Glutamatergic neuron (in vitro differentiated cells): ENCODE measurements at places on chromosomes 2 and 18.

DNA sequence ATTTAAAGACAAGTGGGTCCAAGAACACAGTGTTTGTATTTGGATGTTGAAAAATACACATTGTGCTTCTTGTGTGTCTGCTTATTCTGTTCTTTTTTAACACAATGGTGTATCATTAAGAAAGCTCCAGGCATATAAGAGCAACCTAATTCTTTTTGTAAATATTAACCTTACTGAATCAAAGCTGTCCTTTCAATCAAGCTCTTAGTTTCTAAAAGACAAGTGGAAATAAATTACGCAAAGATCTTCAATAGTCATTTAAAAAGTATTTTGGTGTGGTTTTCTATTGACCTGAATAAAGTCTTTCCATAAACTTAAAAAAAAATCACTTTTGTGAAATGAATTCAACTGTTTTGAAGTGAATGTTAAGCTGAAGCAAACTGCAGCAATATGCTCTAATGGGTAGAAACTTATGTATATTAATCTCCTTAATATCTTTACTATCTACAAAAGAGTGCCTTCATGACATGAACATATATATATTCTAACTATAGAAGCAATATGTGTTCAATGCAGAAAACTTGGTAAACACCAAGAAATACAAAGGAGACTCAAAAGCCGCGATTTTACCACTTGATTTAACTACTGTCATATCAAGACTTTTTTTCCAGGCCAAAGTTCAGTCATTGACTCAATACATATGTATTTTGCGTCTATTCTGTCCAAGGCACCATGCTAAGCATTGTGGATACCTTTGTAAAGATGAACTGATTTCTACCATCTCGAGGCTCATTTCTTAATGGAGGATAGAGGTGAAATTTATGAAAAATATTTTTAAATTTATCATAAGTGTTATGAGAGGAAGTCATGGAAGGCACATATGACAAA is 97.7 kb downstream of the ARHGAP15 start:
- DNase-seq: no peak

DNA sequence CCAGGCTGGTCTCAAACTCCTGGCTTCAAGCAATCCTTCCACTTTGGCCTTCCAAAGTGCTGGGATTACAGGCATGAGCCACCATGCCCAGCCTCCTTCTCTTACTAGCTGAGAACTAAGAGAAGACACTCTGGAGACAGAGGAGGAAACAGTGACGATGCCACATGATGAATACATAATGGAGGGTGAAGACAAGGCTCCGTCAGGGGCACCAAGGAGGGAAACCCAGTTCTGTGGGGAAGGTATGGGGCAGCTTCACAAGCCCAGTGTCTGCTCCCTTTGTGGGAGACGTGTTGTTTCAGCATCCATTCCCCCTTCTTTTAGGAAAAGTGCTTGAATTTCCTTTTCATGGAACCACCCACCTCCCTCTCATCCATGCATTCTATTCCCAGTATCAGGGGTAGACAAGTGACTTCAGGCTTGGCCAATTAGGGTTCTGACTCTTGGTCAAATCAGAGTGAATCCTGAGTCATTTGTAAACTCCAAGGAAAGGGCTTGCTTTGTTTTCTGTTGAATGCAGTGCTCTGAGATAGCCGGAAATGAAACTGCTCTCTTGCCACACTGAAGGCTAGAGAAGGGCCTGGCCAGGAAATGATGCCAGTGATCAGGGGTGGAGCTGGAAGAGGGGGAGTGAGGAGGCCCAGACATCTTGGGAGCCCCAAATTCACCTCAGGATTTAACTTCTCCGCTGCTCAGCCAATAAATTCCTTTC is 23.7 kb downstream of the TMEM127 start:
- DNase-seq: no peak

DNA sequence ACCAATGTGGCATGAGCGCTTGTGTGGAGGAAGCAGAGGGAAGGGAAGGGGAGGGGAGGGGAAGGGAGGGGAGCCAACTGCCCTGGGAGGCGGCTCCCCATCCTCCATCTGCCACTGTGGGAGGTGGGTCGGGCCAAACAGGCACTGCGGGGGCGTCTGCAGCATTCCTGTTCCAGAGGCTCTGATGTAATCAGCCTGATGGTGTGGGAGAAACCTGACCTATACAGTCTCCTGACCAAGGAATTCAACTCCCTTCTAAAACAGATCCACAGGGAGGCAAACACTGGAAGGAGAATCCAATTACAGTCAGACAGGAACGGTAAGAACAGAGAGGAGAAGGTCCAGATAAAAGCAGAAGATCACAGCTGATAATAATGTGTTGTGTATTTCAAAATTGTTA is 88.8 kb downstream of the CD8B2 start:
- peak; percentile 68 for DNase-seq

DNA sequence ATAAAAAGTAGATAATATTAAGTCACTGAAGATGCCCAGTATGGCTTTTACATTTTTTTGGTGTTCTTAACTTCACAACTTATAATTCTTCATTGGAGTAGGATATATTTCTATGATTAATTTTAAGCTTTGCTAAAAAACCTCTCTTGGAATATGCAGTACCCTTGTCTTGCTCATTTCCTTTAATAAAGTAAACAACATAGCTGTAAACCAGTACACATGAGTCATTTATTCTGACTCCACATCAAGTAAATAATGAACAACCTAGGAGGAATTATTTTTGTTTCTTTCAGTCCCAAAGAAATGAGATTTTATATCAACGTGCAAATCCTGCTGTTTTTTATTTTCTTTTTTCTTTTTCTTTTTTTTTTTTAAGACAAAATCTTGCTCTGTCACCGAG is 869.1 kb downstream of the CNTNAP5 start:
- DNase-seq: no peak

DNA sequence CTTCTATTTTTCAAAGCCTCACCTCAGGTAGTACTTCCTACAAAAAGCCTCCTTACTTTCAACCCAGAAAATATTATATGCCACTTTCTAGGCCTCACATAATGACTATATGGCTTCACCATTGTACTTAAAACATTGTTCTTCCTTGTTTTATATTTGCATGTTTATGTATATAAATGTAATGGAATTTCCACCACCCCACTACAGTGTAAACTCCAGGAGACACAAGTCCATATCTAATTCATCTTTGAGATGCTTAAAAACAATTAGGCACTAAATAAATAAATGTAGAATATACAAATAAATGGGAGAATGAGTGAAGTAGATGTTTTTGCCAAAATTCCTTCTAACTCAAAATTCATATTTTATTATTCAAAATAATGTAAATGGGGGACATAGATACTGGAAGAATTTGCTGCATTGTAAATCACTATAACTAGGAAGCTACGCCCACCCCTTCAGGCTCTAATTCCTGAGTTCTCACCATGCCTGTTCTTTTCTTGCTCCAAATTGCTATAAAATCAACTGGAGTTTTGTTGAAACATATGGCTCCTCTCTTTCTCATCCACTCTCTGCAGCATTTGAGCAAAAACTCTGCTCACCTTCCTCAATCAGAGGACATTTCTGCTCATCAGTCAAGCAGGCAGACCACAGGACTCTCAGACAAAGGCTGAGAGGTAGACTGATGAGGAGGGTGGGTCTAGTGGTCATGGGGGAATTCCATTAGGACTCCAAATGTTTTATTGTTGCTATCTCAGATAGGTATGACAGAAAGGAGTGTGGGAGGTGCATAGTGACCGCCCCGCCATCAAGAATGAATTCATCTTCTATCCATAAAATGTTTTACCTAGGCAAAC is 243.0 kb downstream of the HNMT start:
- no peak for DNase-seq

DNA sequence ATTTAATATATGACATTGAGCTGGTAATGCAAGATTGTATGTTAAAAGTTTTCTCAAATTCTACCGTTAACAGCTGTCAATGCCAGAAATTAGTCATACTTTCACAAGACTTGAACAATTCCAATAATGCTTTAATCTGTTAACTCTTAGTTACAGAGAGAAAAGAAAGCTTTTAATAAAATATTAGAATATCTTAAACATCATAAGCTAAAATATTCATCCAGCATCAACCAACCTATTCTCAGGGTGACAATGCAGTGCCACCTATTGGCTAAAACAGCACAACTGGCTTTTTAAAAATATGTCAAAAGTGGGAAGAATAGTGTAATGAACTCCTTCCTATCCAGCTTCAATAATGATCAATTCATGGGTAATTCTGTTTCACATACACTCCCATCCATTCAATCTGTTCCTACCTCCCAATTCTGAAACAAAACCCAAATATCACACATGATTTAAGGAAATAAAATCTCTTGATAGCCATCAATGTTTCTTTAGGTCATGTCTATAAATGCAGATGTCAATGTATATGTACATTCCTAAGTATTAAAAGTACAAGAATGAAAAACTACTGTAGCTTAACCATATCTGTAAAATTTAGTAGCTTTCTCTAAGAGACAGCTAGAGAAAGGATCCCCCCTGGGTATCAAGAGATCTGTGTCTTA is 79.8 kb upstream of the CCDC141 start:
- no peak for DNase-seq

DNA sequence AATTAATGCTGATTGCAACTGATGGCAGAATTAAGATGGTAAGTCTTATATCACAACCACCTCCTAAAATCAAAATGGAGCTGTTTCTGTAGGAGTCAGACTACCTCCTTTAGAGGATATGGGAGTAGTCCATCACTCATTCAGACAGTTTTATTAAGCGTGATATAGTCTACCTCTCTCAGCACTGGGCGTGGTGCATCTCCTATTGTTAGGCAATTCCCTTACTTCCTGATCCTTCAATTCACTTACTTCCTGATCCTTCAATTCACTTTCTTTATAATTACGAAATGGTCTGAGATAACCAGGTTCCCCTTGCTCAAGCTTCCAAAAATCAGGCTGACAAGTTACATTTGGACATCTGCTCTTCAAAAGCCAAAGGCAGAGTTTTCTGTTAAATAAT is 31.9 kb downstream of the ATP8B1 start:
- DNase-seq: no peak

GRCh38 chr2:196586511-196586991 is 53.0 kb upstream of the CCDC150 start:
- DNase-seq: no peak

- DNase-seq: peak; percentile 19
Observed at GRCh38 chr2:240793313-240794177, 26.5 kb downstream of the KIF1A start.

- no peak for DNase-seq
Observed at GRCh38 chr2:182946958-182947369, 80.5 kb upstream of the FRZB start.

DNA sequence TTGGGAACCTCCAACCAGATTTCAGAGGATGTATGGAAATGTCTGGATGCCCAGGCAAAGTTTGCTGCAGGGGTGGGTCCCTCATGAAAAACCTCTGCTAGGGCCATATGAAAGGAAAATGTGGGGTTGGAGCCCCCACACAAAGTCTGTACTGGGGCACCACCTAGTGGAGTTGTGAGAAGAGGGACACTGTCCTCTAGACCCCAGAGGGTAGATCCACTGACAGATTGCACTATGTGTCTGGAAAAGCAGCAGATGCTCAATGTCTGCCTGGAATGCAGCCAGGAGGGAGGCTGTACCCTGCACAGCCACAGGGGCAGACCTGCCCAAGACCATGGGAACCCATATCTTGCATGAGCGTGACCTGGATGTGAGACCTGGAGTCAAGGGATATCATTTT is 573.7 kb upstream of the NXPH2 start:
- no peak for DNase-seq

DNA sequence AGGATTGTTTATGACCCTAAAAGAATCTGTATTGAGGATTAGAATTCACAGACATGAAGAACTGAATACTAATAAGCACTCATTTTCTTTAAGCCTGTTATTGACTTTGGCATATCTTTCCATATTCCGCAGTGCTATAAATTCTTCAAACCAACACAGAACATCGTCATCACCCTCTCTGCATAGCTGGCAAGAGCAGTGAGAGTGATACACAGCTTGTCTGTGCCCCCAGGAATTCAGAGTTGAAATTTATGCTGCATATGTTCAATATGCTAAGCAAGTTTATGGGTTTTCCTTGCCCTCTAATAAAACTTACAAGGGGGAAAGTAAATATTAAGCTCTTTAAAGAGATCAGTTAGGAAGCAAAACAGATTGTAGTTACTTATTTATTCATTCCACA is 32.7 kb downstream of the CTLA4 start:
- DNase-seq: no peak

GRCh38 chr2:12928775-12929401 is 212.2 kb downstream of the TRIB2 start:
- DNase-seq: no peak

DNA sequence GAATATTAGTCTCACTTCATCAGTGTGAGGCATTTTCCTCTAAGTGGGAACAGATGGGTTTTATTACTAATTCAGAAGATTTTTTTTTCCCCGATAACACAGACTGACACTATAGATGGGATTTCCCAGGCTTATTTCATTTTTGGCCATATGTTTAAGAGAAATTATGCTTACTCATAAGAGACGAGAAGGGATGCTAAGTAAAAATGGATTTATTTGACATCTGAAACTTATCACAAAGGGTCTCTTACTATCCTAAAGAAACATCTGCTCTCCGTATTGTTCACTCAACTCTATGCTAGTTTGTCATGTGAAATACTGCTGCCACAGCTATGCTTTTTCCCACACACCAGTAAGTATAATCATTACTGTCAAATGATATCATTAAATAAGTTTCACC is 1476.3 kb downstream of the LRP1B start:
- DNase-seq: no peak

GRCh38 chr2:54295911-54296310 is 39.9 kb upstream of the TSPYL6 start:
- DNase-seq: no peak

DNA sequence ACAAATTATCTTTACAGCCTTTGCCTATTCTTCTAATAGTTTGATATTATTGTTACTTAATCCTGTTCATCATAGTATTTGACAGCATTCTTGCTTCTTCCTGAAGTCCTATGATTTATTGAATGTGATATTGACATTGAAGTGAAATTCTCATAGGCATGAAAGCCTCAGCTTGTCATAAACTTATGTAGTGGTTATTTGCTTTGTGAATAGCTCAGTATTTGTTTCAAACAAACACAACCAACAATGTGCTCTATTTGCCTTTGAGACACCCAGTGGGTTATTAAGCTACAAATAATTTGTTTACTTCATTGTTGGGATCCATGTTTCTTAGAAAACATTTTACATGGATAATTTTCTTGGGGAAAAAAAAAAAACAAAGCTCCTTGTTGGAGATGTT is 57.2 kb downstream of the TTC39C start:
- DNase-seq: no peak

DNA sequence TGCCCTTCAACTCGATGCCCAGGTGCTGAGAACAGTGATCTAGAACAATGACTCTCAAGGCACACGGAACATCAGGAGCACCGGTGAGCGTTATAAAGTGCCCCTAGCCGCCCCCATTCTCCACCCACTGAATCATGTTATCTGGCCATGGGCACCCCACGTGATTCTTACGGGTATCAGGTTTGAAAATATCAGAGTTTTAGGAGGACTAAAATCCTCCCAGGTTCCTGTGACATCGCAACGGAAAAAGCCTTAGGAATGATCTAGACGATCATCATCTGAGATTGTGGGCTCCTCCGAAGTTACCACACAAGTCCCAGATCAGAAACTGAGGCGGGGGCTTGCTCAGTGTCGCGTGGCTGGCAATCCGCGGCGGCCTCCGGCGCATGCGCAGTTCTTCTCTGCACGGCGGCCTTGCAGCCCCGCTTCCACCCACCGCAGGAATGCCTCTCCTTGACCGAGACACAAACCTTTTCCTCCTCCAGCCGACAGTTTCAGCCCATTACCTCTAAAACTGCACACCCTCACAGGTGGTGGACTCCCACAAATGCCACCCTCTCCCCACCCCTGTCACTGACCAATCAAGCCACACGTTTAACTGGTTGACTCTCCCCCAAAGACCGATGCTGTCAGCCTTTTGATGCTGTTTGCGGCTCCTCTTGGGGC is 5.8 kb upstream of the MRPL33 start:
- no peak for DNase-seq
